NCI-H748 treated with DMSO at 0.1 percent for 48 hours (cell line): ENCODE measurements at places on chromosomes 2 and 18.

GRCh38 chr18:48835745-48836170, 115.0 kb downstream of the SMAD7 start:
- no peak for DNase-seq

GRCh38 chr18:74255131-74255616, 36.6 kb downstream of the CYB5A start:
- no peak for DNase-seq

DNA sequence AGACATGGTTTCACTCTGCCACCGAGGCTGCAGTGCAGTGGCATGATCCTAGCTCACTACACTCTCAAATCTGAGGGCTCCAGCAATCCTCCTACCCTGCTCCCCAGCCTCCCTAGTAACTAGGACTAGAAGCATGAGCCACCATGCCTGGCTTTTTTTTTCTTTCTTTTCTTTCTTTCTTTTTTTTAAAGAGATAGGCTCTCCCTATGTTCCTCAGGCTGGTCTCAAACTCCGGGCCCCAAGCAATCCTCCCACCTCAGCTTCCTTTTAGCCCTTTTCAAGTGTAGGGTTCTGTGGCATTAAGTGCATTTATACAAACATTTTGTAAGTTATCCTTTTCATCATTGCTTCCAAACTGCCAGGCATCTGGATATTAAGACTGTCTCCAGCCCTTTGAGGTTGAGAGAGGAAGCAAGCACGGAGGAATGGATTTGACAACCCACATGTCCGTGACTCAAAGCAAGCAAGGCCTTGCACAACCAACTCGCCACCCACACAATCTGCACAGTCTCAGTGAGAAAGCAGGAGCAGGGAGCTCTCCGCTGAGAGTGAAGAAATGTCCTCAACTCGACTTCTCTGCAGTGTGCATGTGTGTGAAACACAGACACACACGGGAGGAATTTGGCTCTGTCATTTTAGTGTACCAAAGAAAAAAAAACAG, 65.6 kb downstream of the ATP8B1 start:
- no peak for DNase-seq

GRCh38 chr18:27712066-27712465, 464.9 kb downstream of the CDH2 start:
- DNase-seq, result peak; percentile 52

GRCh38 chr2:146978577-146979555, 866.0 kb upstream of the ACVR2A start:
- DNase-seq, result no peak

DNA sequence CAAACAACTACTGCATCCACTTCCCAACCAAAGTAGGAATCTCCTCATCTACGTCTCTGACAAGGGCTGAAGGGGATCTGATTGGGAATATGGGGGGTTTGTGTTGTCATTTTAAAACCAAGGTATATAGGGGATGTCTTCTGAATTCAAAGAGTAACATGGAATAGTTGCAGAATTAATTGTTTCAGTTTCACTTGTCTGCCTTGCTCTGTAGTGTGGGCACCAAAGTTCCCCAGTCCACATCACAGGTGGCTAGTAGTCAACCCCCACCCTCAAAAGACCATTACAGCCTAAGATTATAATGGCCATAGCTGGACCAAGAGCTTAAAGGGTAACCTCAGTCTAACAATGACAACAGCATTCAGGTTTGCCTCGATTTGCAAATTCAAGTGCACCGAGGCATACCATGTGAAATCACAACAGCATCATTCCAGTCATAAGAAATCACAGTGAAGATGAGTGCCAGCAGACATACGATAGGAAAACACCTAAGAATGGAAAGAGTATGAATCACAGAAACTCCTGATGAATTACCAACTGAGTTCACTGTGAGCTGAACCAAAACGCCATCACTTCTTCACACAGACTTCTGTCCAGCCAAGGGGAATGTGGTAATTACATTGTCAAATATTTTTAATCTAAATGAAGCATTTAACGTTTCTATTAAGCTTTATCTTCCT, 52.4 kb downstream of the MYO5B start:
- DNase-seq, result no peak

- no peak for DNase-seq
Observed at GRCh38 chr2:241208058-241208457, 19.6 kb downstream of the ANO7 start.

DNA sequence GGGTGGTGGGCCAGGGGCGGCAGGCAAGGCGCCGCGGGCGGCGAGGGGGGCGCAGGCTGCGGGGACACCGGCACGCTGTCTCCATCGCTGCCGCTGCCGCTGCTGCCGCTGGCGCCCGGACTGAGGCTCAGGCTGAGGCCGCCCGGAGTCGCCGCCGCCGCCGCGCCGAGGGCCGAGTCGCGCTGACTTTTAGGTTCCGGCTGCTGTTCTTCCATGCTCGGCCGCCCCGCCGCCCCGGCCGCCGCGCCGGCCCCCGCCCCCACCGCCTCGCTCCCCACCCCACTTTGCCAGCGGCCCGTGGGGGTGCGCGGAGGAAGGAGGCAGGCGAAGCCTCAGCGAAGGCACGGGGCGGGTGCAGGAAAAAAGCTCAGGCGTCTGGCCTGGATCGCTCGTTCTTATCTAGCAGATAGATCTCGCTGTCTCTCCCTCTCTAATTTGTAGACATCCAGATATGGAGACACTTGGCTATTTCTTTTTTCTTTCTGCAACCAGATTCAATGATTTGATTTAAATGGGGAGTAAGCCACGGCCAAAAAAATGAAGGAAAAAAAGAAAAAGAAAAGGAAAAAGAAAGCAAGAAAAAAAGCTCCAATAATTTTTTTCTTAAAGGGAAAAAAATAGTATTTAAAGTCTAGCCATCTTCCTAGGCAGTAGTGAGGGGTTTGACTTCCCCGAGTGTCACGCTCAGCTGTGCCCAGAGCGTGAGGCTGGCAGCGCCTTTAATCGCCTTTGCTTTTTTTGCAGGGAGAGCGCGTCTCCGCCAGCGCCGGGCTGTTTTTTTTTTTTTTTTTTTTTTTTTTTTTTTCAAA, at the start of gene EN1:
Gene EN1, minus strand, starts transcription at position 696 of the 809 bp plus-strand sequence. Its CDS starts 481 bp downstream, at position 215.
- no peak for DNase-seq

GRCh38 chr2:48482769-48483168, 47.2 kb upstream of the STON1 start:
- DNase-seq, result no peak

DNA sequence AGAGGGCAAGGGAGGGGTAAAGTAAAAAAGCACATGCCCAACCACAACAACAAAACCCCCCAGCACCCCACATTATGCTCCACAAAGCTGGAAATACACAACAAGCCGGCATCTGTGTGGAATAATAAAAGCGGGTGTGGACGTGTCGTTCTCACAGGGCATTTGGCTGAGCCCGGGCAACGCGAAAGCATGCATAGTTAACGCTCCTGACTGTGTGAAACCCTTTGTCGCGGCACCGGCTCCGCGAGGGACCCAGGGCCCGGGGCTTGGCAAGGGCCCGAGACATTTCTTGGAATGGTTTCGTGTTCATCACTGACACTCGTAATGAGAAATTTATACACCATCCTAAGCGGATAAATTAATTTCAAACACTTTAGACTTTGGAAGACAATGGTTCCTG, 165.6 kb downstream of the INHBB start:
- no peak for DNase-seq

DNA sequence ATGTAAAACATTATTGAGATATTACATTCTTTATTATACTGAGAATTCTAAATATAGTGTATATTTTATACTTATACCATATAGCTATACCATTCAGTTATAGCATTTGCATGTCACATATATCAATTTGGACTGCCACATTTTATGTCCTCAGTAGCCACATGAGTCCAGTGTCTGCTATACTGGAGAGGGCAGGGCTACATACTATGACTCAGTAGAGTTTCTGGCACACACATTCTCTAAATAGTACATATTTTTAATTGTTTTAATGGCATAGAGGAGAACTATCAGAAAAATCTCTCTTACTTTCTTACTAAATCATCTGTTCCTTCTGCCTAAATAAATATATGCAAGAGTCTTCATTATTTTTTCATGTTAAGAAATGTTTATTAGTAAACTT, 55.4 kb upstream of the COL5A2 start:
- no peak for DNase-seq

GRCh38 chr2:190896477-190896876, 15.9 kb downstream of the GLS start:
- DNase-seq, result no peak

DNA sequence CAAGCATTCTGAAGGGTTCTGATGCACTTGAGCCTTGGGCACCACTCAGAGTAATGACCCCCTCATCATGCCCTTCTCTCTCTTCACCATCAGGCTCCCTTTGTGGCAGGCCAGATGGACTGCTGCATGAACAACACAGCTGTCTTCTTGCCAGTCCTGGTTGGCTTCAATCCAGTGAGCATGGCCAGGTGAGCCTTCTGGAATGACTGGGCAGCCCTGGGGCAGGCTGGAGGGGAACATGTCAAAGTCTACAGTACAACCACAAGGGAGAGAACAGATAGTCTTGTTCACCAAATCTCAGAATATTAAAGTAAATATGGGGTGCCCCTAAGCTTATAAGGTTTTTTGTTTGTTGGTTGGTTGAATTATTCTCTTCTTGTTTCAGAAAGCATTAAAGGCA, 4.4 kb downstream of the GCKR start:
- DNase-seq, result no peak

GRCh38 chr2:159206736-159207380, 79.6 kb downstream of the WDSUB1 start:
- no peak for DNase-seq

DNA sequence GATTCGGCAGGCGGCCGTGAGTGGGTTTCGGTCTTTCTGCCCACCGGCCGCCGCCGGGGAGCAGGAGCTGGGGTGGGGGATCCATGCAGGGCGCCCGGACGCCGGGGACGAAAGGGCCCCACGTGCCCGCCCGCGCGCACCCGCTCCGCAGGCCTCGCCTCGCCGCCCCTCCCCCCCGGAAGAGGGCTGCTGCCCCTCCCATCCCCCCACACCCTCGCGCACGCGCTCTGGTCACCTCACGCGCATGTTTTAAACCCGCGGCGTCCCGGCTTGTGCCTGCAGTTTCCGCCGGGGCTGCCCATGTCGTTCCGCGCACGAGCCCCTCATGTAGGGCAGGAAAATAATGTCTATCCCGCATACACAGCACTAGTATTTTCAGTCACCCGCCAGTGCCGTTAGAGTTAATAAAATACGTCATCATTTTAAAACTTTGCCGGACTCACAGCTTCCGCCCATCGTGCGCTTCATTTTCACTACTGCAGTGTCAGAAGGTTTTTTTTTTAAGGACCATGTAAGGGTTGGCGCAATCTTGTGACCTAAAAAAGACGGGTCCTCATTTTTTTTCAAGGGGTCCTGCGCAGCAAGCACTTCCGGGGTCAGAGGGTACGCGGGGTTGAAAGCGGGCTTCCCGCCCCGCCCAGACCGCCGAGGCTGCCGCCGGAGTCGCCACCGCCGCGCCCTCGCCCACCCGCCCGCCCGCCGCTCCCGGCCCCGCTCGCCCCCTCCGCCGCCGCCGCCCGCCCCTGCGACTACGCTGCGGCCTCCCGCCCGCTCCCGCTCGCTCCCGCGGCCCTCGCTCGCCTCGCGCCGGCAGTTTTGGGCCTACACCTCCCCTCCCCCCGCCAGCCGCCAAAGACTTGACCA, at the start of gene PCBP1:
Gene PCBP1, plus strand, starts transcription at position 640 of the 864 bp plus-strand sequence. CDS start 267 bp downstream, outside the sequence.
- peak; percentile 73 for DNase-seq

- DNase-seq, result no peak
Observed at GRCh38 chr2:25375371-25375988, 33.8 kb upstream of the DNMT3A start.

DNA sequence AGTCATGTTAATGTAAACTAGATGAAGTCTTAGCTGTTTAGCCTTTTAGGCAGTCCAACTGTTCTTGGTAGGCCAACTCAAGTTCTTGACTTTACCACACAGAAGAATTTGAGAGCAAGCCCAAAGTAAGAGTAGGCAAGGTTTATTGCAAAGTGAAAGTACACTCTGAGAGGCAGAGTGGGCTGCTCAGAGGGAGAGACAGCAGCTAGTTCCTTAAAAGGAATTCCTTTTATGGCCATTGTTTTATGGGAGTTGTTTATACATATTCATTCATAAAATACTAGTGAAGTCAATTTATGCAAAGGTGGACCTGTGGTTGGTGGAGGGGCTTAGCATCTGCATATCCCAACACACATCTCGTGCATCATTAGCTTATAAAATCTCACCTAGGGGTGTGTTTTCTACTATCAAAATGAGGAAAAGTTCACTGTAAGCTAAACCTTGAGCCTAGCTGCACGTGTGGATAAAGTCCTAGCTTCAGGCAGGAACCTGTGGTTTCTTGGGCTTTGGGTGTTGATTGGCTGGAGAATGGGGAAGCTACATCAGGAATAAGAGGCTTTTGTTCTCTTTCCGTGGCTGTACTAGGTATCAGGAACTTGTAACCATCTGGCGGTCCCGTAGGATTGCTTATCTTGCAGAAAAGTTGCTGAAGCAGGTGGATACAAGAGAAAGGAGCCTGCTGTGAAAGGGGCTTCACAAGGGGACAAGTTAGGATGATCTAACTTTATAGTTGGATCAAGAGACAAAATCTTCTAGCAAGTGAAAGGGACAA, 110.4 kb upstream of the GULP1 start:
- no peak for DNase-seq

- DNase-seq, result no peak
Observed at GRCh38 chr18:74831571-74832250, 234.0 kb downstream of the ZNF407 start.

- no peak for DNase-seq
Observed at GRCh38 chr2:241288324-241288888, 27.1 kb downstream of the HDLBP start.

DNA sequence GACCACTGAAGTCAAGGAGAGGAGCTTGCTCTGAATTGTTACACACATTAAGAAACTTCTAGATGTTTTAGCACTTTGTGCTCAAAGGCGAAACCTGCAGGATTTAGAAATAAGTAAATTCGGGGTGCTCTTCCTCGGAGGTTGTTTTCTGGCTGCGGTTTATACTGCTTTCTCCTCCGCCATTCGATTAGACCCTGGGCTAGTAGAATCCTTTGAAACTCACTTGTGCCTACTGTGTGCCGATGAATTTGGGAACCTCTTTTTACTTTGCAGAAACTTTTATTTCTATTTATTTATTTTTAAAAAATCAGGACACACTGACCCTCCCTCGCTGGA, 3.5 kb downstream of the MEIS1 start:
- no peak for DNase-seq

DNA sequence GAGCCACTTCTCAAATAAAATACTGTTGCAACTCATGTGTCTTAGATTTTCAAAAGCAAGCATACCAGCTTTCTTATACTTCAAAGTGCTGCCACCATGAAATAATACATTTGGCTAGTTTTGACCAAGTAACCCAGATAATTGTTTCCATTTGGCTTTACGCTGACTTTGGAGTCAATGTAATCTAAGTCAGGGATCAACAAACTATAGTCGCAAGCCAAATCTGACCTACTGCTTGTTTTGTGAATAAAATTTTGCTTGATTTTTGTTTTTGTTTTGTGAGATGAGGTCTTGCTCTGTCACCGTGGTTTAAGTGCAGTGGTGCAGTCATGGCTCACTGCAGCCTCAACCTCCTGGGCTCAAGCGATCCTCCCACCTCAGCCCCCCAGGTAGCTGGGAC, 65.0 kb downstream of the OXER1 start:
- no peak for DNase-seq

GRCh38 chr18:79485788-79486355, 90.1 kb downstream of the NFATC1 start:
- no peak for DNase-seq
